ENCODE measurements at places on chromosomes 5 and 9. TPM values are rescaled to one million over a fixed set of nuclear protein-coding genes. Genes with fewer than 3 reads are reported as not detected.

- DNase-seq = no peak
These were observed 53.6 kb upstream of the SGCD start for GRCh38 chr5:156273325-156273724.

DNA sequence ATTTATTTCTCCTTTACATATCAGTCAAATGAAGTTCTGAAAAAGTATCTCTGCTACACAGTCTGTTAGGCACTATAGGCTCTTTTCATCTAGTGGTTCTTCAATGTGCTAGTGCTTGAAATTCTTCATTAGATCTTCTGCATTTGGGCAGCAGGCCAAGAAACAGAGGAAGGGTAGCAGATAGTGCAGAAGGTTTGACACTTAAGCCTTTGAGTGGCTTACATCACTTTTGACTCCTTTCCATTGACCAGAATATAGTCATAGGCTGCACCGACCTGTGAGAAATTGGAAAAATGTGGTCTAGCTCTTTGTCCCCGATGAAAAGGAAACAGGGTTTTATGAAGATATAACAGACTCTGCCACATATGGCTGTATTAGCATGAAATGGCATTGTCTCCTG is 459.5 kb upstream of the PTGER4 start:
- no peak for DNase-seq

GRCh38 chr9:137470785-137471184 is 11.7 kb upstream of the NSMF start:
- no peak for DNase-seq

DNA sequence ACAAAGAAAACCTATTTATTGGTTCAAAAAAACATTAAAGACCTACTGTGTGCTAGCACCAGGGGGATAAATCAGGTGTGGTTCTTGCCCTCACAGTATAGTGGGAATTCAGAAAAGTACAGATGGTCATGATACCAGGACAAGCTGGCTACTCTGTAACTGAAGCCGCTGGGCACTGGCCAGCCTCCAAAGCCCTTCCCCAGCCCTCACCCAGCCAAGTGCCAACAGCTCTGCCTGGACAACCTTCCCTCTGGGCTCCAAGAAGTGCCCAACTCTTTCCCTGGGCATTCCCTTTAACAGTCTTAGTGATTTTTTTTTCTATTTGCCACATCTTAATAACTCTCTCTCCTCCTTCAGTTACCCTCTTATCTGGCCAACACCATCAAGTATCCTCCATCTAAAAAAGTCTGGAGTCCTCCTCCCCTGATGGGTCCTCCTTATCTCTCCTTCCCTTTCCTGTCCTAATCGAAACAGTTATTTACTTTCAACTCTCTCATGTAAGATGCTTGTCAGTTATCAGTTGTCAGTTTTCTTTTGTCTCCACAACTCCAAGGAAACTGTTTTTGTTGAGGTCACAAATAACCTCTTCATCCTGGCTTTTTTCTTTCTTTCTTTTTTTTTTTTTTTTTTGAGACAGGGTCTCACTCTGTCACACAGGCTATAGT is 13.3 kb upstream of the SEPTIN8 start:
- no peak for DNase-seq

DNA sequence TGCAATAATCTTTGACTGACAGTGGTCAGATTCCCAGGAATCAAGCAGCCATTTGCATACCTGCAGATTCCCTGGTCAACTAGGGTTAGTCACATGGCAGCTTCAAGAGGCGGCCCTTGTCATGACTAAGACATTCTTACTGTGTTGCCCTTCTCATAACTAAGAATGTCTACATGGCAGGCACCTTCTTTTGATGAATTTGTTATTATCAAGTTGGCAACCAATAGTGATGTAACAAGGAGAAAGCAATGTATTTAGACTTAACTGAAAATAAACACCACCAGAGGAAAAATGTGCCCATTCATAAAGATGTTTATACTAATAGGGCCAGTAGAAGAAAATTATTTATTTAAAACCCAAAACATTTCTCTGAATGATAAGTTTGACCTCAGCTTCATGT is 215.6 kb downstream of the TLE1 start:
- DNase-seq = no peak

DNA sequence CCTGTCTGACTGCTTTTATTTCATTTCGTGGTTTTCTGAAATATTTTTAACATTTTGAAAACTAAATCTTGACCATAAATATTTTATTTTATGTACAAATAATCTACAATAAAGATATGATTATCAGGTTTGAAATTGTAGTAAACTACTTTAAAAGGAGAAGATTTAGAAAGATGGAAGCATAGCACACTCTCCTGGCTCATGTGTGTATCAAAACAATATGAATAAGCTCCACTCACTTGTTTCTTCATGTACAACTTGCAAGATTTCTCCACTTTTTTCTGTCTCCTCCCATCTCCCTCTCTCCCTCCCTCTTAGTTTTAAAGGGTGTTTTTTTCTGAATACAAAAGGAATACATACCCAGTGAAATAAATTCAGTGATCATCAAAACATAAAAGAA is 15.4 kb upstream of the VPS13A start:
- DNase-seq = no peak

DNA sequence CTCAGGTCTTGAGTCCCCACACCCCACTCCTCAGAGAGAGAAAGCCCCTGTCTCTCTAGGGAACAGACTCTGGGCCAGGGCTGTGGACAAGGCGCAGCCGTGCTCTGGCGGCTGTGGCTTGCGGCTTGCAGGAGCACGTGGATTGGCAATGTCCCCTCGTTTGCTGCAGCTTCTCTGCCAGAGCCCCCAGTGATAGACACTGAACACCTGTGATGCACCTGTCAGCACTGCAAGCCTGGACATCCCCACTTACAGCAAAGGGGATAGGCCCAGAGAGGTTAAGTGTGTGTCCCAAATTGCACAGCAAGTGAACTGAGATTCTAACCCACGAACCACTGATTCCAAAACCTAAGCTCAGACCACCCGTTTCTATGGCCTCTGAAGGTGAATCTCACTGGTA is 7.0 kb downstream of the GFI1B start:
- DNase-seq = no peak

GRCh38 chr9:114856215-114856941 is 50.5 kb upstream of the TNFSF15 start:
- no peak for DNase-seq

DNA sequence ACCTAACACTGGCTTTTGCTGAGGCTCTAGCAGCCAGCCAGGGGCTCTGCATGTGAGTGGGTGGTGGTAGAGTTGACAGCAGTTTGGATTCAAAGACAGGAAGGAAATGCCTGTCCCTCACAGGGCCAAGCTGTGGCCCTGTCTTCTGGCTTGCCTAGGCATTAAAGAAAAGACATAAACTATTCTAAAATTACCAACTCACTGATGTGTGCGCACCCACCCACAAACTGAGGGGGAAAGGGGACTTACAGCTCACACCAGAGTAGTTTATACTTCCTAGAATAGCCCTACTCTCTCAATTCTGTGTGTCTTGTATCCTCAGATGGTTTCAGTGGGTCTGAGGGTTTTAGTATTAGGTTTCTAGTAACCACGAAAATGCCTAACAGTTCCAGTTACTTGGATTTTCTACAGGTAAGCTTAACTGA is 18.3 kb upstream of the IL13 start:
- DNase-seq = no peak

PCDHA5 gene
- polyA plus RNA-seq = 0.18 TPM

GRCh38 chr5:117475919-117476318 is 901.3 kb upstream of the SEMA6A start:
- DNase-seq = no peak

STPG3 gene
- polyA plus RNA-seq = 1.5 TPM

TEX48 gene
- not detected for polyA plus RNA-seq

GCNT4 gene
- polyA plus RNA-seq = 18.3 TPM

GRCh38 chr5:7856855-7857254 is 5.9 kb upstream of the CFAP90 start:
- no peak for DNase-seq

DNA sequence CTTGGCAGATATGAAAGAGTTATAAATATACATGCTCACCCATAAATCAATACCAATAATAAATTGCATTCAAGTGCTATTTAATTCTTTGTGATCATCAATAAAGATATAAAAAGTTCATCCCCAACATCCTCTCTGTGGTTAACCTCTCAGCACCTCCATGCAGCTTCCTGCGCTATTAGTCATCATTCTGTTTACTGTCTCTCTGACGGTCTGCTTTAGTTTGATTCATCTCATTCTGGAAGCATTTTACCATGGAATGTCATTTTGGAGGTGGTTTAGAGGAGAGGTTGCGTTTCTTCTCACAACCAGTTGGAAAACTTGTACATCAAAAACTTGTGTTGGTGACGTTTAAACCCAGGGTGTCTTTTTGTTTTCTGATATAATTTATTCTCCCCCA is 486.6 kb downstream of the BRINP1 start:
- no peak for DNase-seq

GAS1 gene
- 55.3 TPM for polyA plus RNA-seq

DNA sequence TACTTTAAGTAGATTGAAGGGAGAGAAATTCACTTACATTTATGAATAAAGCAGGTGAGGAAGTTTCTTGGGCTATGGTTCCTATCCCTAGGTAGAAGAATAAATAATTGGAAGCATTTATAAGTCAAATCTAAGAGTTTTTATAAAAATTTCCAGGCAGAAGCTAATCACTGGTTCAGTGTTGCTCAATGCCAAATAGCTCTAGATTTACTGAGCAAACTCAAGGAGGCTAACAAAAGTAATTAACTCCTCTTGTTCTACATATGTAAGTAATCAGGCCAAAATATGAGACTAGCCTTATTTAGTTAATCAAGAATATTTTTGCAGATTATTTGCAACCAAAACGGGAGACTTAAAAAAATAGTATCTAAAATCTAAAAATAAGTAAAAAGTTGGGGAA is 472.3 kb downstream of the PLK2 start:
- DNase-seq = no peak

GPX8 gene
- 90.2 TPM for polyA plus RNA-seq

PROB1 gene
- 2.4 TPM for polyA plus RNA-seq

GRIA1 gene
- polyA plus RNA-seq = 4.3 TPM

DNA sequence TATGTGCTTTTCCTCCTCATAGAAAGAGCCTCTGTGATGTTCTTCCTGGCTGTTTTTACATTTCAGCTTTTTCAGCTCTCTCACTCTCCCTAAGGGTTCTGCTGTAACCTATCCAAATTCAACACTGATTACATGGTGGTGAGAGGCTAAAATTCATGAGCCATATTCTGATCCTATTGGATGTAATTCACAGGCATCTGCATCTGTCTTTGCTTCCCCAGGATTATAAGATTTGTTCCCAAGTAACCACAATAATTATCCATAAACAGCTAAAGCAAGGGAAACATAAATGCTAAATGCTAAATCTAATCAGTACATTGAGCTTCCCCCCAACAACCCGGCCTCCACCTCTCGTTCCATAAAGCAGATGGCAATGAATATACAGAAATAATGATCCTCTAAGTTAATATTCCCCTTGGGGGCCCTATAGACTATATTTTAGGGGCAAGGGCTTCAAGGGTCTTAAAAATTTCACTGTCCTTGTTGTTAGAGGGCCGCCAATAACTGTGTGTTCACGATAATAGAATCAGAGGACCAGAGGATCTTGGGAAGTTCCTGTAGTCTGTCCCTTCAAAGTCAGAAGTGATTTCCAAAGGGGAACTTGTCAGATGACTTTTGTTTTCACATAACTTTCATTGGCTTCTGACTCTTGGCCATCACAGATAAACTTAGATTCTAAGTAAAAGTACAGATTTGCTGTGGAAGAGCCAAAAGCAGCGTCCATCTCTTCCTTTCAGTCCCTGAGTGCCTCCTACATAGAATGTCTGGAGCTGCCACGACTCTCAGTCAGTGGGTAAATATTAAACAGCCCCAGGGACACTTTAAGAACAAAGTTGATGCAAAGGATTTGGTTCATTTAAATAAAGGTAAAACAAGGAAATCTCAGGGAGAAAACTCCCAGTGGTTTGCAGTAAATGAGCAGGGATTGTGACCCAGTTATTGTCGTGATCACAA is 125.6 kb downstream of the ALDH1A1 start:
- DNase-seq = no peak

KLHL9 gene
- polyA plus RNA-seq = 53.7 TPM

DNA sequence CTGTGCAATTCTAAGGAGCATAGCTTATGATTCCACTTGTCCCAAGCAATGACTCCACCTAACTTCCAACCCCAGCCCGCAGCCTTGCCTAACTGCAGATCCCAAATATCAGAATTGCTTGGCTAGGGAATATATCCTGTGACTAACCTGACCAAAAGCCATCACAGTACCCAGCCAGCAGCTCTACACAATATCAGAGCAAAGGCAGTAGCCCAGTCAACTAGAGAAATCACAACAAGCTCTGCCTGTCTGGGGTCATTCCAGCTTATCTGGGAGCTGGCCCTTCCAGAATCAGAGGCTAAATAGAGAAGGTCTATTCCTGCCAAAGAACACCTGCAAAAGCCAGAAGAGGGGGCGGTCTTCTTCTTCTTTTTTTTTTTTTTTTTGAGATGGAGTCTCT is 9.3 kb upstream of the KIAA1958 start:
- no peak for DNase-seq

DNA sequence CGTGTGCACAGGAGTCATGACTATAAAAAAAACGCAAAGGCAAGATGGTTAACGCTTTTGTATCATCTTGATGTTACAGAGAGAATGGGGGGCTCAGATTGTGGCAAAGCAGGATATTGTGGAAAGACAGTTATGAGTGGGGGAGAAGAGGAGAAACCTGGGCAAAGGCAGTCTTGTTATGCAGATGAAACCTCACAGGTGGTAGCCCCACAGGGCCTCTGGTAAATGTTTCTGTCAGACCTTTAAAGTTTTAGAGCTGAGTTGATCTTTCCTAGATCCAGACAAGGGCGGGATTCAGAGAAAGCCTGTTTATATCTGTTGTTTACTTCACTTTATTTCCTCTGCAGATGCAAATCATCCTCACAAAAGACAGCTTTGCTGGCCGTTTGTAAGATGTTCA is 55.2 kb downstream of the C9orf85 start:
- DNase-seq = no peak

CYLC2 gene
- not detected for polyA plus RNA-seq

GRCh38 chr5:60386436-60387050 is 313.4 kb downstream of the DEPDC1B start:
- DNase-seq = no peak

QRFP gene
- 0.30 TPM for polyA plus RNA-seq

- no peak for DNase-seq
These were observed 59.1 kb upstream of the ZFAND5 start for GRCh38 chr9:72424131-72424530.

DNA sequence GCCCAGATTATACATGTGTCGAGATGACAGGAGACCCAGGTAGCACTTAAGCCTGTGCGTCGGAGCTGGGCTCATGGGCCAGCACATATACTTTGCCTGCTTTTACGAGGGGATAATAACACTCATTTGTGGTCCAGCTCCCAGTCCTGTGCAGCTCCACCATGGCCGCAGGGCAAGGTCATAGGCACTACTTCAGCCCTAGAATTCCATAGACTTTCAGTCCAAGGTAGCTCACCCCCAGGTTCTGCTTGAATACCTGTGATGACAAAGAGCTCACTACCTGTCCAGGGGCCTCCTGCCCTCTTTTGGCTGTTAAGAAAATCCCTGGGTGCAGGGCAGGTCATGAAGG is 1.7 kb downstream of the CORO2A start:
- no peak for DNase-seq

- no peak for DNase-seq
These were observed 9.2 kb downstream of the ABLIM3 start for GRCh38 chr5:149150457-149150856.

- no peak for DNase-seq
These were observed 3.0 kb upstream of the HRCT1 start for GRCh38 chr9:35903049-35903448.

GRCh38 chr9:69078581-69078980 is 43.0 kb downstream of the FXN start:
- DNase-seq = no peak

BARHL1 gene
- not detected for polyA plus RNA-seq

- DNase-seq = no peak
These were observed 310.4 kb upstream of the ZNF608 start for GRCh38 chr5:125056671-125057485.

- no peak for DNase-seq
These were observed 36.4 kb downstream of the MTMR12 start for GRCh38 chr5:32276173-32276853.

HSPB3 gene
- not detected for polyA plus RNA-seq

All from left kidney (tissue), 8 donors.